ENCODE measurements at places on chromosomes 3 and 15.
A peak's percentile ranks its signal among the peaks of the same experiment; 100 is the strongest.

- DNase-seq, result no peak
These were observed 41.5 kb downstream of the TOPBP1 start for GRCh38 chr3:133620066-133620784.

- no peak for DNase-seq
These were observed 902.9 kb downstream of the EPHA3 start for GRCh38 chr3:90010341-90010740.

DNA sequence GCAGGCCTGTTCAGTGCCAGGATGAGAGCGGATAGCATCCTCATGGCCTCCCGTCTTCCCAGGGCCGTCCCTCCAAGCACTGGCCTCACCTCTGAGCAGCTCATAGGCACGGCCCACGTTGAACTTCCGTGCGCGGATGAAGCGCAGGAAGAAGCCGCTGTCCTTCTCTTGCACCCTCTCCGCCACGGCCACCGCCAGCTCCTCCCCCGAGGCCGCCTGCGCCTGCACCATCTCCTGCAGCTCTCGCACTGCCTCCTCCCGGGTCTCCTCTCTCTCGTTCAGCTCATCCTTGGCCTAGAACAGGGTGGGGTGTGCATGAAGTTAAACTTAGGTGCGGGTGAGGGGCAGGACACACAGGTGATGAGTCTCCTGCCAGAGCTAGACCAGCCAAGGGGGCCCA lies 4.3 kb downstream of the RLBP1 start:
- DNase-seq, result no peak

GRCh38 chr3:53729159-53729558 lies 117.1 kb downstream of the CHDH start:
- DNase-seq, result no peak

DNA sequence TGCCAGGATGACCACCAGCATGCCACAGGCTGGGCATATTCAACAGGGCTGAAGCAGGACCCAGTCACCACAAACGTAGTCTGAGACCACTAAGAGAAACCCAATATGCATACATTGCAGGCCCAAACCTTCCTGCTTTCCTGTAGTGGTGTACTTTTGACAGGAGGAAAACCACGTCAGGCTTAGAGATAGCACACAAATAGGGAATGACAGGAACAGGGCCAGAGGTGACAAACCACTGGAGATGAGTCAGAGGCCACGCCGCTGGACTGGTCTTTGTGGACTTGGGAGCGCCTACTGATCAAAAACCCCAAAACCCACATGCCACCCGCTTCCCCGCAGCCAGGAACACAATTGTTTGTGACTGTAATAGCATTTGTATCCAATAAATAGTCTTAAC lies 3.6 kb upstream of the EFCAB12 start:
- no peak for DNase-seq

GRCh38 chr3:1987980-1988379 lies 110.7 kb upstream of the CNTN4 start:
- DNase-seq, result peak; percentile 16

- DNase-seq, result no peak
These were observed 163.2 kb downstream of the NSUN3 start for GRCh38 chr3:94226078-94226477.

DNA sequence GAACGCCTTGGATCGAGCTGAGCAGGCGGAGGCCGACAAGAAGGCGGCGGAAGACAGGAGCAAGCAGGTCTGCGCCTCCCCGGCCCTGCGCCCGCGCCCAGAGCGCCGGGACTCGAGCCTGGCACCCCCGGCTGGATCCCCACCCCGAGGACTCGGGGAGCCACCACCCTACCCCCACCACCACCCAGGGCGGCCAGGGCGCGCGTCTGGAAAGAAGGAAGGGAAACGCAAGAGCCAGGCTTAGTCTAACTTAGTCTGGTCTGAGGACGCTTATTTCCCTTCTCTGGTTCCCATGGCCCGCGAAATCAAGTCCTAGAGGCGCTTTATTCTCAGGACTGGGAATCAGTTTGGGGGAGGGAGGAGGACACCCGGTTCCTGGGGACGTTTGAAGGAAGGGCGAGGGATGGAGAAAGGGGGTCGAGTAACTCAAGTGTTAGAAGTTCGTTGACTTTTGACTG lies 359 bp downstream of the TPM1 start:
- no peak for DNase-seq

DNA sequence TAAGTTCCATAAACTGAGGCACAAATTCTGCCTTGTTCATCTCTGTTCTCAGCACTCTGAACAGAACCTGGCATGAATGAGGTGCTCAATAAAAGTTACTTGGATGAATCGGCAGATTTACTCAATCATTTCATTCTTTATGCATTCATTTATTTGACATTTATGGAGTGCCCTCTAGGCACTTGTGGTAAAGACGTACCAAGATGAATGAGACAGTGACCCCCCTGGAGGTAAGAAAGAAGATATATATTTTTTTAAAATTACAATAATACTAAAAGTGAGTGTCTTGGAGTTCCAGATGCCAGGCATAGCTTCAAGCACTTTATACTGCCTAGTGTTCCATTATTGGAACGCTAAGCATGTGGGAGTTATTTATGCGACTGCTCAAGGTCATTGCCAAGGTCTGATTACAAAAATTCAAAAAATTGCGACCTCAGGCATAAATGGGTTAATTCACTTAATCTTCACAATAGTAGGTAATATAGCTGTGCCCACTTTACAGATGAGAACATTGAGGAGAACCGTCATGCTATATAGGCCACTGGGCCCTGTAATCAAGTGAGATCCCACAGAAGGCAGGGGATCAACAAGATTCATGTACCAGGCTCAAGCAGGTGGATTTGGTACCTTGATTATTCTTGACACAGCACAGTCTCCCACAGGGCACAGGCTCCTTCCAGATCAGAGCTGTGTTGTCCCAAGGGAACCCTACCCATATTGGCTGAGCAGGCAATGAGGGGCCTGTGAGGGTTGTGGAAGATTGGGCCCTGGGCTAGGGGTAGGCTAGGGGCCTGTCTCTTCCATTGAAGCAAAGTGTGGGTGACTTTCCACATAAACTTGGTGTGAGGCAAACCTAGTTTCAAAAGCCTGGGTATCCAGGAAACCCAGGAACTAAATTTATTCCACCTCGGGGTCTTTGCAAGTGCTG lies 10.7 kb downstream of the XIRP1 start:
- DNase-seq, result no peak

GRCh38 chr3:189727158-189727557 lies 96.0 kb downstream of the TP63 start:
- DNase-seq, result no peak

GRCh38 chr15:33027306-33028035 lies 167.0 kb downstream of the FMN1 start:
- DNase-seq, result no peak

DNA sequence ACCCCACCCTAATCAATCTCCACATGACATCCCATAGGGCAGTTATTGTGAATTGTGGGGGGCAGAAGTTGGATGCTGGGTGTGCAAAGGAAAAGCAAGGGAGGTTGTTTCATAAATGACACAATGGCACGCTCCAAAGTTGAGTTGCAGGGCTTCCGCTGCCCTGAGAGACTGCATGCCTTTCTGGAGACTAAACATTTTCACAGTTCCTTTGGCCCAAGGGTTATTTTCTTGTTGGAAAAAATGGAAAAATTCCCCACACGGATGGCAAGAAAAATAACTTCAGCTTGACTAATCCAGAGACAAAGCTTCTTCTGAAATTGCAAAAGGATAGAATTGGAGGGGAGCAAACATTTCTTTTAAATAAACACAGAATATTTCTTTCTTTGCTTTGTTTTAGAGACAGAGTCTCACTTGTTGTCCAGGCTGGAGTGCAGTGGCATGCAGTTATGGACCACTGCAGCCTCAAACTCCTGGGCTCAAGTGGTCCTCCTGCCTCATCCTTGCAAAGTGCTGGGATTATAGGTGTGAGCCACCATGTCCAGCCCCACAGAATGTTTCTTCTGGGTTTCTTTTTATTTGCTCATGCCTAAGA lies 19.1 kb upstream of the TPM1 start:
- DNase-seq, result no peak

GRCh38 chr3:17087509-17087908 lies 202.8 kb downstream of the PLCL2 start:
- DNase-seq, result no peak

DNA sequence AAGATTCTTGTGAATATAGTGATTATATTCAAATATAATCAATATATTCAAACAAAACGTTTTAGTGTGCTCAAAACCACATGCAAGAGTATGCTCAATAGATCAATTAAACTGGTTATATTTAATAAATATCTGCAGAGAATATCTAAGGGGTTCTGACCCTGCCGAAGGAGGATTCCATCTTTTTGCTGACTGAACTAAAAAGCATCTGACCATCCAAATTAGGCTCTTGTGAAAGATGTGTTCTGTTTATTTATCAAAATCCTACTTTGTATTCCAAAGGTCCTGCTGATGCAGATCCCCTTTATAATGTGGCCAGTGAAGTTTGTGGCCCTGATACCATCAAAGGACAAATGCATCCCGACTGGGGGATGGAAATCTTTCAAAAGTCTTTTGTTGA lies 41.8 kb upstream of the ARPIN start:
- DNase-seq, result no peak

GRCh38 chr15:98561169-98561941 lies 87.0 kb upstream of the IGF1R start:
- DNase-seq, result no peak

GRCh38 chr3:117606866-117607265 lies 897.3 kb downstream of the TUSC7 start:
- no peak for DNase-seq

- DNase-seq, result no peak
These were observed 7.7 kb upstream of the FGD5 start for GRCh38 chr3:14810801-14811661.

DNA sequence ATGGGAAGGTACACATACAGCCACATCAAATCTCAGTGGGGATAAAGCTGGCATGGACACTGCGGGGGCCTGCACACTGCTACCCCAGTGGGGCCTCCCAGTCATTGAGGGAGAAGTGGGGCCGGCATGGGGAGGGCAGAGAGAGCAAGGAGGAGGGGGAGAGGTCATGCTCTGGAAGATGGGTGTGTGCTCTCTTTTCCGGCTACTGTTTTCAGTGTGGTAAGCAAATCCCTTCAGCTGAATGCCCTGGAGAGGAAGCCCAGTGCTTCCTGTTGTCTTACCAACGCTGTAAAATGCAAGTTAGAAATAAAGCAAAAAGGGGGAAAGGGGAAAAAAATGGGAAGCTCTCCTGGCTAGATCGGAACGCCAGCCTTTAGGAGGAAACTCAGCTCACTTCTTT lies 30.8 kb downstream of the NRROS start:
- DNase-seq, result peak; percentile 11

GRCh38 chr3:27171113-27171512 lies 198.1 kb downstream of the NEK10 start:
- peak; percentile 97 for DNase-seq

- DNase-seq, result no peak
These were observed 35.3 kb upstream of the DPPA4 start for GRCh38 chr3:109372639-109373038.

GRCh38 chr15:63834500-63835210 lies 907 bp upstream of the HERC1 start:
- DNase-seq, result no peak

DNA sequence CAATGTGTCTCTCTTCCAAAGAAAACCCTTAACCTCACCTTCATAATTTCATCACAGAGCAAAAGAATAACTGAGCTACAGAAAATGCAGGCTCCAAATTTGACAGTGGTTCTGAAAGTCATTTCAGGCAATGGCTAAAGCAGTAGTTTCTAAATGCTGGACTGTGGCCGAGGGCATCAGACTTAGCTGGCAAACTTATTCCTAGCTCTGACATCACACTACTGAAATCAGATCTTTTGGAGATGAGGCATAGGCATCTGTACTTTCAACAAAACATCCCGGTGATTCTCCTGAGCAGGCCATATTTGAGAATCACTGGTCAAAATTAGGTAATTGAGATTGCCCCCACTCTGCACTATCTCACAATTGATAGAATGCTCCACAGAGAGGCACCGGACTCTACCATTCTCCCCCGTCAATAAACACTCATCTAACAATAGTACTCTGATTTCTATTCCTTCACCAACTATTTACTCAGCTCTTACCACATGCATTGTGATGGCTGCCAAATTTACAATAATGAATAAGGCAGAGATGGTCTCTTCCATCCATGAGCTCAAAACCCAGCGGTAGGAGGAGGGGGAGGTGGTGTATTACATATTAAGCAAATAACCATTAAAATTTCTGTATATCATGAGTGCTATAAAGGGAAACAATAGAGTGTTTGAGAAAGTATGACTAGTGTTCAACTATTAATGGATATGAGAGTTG lies 57.3 kb upstream of the SPRED1 start:
- DNase-seq, result no peak

GRCh38 chr3:47512416-47513124 lies 942 bp downstream of the ELP6 start:
- DNase-seq, result peak; percentile 12

DNA sequence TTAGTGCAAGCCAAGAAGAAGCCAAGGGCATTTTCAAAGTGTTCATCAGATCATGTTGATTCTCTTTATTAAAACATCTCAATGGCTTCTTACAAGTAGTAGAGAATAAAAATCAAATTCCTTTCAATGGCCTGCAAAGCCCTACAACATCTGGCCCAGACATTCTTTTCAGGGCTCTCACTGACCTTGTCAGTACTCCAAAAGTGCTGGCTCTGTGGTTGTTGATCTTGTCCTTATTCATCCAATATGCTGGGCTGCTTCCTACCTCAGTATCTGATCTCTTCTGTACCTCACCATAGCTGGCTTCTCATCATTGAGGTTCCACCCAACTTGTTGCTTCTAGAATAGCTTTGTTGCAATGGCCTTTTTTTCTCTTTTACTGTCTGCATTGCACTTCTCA lies 74.0 kb upstream of the SAMMSON start:
- DNase-seq, result no peak

DNA sequence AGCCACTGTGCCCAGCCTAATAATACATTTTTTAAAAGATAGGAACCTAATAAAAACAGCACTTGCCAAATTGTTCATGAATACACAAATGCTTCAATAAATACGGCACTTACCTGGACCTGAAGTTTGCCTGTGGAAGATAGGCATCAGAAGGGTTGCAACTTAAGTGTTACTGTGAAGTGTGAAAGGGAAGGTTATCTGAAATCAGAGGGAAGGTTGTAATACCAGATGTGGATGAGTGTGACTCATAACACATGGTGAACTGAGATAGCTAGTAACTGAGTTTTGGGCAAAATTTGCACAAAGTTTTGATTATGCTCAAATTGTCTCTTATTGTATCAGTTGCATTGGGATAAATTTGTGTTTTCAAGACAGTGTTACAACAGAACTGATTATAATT lies 68.0 kb downstream of the ATP11B start:
- no peak for DNase-seq

GRCh38 chr3:142846779-142847577 lies 41.9 kb downstream of the PCOLCE2 start:
- no peak for DNase-seq

GRCh38 chr3:143901105-143901504 lies 52.8 kb upstream of the SLC9A9 start:
- no peak for DNase-seq

DNA sequence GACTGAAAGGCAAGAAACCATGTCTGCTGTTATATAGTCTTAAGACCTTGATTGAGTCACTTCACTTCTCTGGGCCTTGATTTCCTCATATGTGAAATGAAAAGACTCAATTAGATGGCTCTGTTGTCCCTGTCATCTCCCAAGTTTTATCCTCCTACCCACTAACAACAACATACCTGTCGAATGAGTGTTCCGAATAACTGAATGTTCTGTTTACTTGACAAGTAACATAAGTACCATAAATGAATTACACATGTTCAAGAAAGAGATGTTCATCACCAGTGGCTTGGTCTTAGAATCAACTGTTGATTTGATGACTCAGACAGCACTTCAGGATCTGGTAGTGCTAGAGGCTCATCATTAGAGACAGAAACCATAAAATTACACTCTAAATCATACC lies 311.7 kb downstream of the VPS13C start:
- no peak for DNase-seq

GRCh38 chr3:72388117-72388516 lies 460.1 kb downstream of the SHQ1 start:
- DNase-seq, result no peak

All from Kasumi-1 (cell line).